ENCODE measurements at places on chromosomes 11 and 22. TPM values are rescaled to one million over a fixed set of nuclear protein-coding genes. Genes with fewer than 3 reads are reported as not detected.

- DNase-seq: no peak
These were observed 12.9 kb downstream of the KIAA0930 start for GRCh38 chr22:45227645-45228400.

GRCh38 chr11:111573821-111574249, 28.4 kb upstream of the SIK2 start:
- DNase-seq: no peak

DNA sequence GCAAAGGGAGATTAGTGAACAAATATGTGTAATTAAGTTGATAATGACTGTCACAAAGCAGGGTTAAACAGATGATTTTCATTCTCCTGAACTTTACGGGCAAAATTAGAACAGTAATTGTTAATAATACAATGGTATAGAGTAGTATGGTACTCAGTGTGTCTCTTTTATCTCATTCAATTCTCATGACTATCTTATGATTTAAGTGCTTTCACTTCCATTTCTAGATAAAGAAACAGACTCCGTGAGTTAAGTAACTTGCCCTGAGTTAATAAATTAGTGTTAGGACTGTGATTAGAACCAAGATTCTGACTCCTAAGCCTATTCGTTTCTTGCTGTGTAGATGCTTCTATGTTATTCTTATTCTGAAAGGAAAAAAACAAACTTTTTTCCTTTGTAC, 22.0 kb downstream of the PIH1D2 start:
- DNase-seq: no peak

DNA sequence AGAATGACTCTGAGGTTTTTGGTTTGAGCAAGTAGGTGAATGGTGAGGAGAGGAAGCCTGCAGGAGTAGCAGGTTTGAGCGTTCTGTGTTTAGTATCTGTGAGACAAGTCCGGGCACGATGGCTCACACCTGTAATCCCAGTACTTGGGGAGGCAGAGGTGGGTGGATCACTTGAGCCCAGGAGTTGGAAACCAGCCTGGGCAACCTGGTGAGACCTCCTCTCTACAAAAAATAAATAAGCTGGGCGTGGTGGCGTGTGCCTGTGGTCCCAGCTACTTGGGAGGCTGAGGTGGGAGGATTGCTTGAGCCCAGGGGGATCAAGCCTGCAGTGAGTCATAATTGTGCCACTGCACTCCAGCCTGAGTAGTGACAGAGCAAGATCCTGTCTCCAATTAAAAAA, 9.7 kb upstream of the CENATAC start:
- no peak for DNase-seq

TMX2 gene
- total RNA-seq: 151 TPM

ADAMTS8 gene
- total RNA-seq: 0.15 TPM

GRCh38 chr11:78346799-78347198, 70.8 kb downstream of the GAB2 start:
- DNase-seq: no peak

- no peak for DNase-seq
These were observed 6.9 kb downstream of the TST start for GRCh38 chr22:37012262-37012904.

DNA sequence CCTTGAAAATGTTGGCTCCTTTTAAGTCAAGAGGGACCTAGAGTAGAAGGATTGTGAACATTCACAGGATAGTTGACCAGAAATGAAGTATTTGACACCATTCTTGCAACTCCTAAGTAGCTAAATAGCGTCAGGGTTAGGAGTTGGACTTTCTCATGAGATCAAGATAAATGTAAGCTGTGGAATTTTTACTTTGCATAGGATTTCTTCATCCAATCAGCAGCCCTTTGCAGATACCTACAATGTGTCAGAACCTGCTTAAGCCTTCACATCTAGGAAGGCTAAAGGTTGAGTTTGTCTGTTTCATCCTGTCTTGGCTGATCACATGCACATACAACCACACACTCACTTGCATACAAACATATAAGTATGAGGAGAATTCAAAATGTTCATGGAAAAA, 32.3 kb downstream of the CD44 start:
- DNase-seq: no peak

GRCh38 chr11:57552479-57552878, 15.0 kb downstream of the UBE2L6 start:
- DNase-seq: no peak

ANO5 gene
- total RNA-seq: 1.7 TPM

GRCh38 chr11:119584193-119585042, 144.6 kb downstream of the NECTIN1 start:
- no peak for DNase-seq

GRCh38 chr11:90318651-90319050, 95.8 kb upstream of the CHORDC1 start:
- DNase-seq: no peak

GRCh38 chr11:130435671-130436070, 7.3 kb upstream of the ADAMTS8 start:
- DNase-seq: no peak

GRCh38 chr11:5726351-5726750, 9.9 kb upstream of the OR56B1 start:
- DNase-seq: no peak

DNA sequence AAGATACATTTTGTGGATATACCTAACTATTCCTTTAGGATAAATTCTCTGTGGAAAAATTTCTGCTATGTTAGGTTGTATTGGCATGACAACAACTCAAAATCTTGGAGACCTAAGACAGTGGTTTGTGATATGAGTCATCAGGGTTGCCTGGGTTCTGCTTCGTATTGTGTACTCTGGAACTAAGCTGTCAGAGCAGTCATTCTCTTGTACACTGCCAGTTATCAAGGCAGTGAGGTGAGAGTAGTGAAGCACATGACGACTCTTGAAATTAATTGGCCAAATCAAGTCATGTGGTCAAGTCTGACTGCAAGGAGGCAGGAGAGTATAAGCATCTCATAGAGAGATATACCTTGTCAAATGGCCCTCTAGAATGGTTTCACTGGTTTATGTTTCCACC, 104.4 kb downstream of the FANCF start:
- no peak for DNase-seq

DNA sequence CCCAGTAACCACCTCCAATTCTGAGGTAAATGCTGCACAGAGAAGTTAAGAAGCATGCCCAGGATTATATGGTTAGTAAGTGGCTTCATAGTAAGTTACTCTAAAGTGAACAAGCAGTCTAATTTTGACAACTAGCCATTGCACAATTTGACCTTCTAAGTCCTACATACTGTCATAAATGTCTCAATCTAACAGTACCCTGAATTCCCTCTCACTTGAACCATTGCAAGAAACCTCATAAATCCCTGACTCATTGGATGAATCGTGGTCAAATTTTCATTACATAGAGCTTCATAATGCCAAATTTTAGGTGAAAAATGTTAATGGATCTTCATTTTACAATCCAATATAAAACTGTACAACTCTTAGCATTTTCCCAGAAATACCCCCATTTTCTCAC, 217.3 kb upstream of the GRIA4 start:
- no peak for DNase-seq

GRCh38 chr11:63518548-63518947, 12.7 kb downstream of the LGALS12 start:
- DNase-seq: no peak

GRCh38 chr11:97269527-97269926, 879.7 kb downstream of the JRKL start:
- no peak for DNase-seq

DNA sequence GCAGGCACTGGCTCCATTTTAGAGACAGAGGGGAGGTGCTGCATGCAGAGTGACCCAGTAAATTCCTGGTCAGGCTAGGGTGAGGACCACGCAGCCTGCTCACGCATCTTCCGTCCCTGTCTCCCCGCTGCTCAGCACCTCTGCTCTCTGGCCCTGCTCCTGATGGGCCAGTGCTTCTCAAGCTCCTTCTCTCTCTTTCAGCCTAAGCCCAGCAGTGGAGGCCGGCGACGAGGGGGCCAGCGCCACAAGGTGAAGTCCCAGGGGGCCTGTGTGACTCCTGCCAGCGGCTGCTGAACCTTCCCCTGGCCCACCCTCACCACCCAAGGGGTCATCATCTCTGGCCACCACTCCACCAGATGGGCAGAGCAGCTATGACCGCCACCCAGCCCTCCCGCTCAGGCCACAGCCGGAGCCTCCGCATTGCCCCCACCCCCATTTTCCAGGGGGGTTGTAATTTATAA, 24.7 kb downstream of the GTPBP1 start:
- no peak for DNase-seq

GTSE1 gene
- 36.2 TPM for total RNA-seq

DNA sequence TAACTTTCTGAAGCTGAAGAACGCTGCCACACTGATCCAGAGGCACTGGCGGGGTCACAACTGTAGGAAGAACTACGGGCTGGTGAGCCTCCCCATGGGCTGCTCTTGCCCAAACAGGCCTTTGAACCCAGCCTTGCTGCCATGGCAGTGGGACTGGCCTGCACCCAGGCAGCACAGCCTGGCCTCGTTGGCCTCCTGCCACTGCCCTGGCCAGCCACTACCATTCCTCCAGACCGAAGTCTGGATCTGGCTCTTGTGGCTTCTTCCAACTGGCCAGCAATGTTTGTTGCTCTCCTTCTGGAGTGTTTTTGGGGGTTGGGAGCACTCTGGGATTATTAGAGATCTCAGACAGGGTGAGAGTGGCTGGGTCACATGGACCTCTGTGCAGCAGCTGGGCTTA, 51.0 kb downstream of the MYO7A start:
- no peak for DNase-seq

SLC22A12 gene
- total RNA-seq: not detected

LTO1 gene
- 28.7 TPM for total RNA-seq

- DNase-seq: no peak
These were observed 18.7 kb upstream of the FBLN1 start for GRCh38 chr22:45483918-45484499.

DNA sequence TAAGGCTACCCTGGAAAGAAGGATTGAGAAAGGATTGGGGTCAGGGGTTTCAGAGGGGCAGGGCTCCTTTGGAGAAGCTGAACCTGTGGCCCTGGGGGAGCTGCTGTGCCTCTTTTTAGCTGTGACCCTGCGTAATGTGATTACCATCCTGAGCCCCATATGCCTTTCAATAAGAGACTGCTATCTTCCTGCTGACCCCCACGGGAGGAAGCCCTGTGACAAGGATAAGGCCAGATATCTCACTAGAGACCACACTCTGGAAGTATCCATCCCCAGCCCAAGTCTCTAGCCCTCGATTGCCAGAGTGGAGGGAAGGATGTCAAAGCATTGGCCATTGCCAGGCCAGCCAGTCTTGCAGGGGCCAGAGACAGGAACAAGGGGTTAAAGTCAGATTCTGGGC, 4.8 kb upstream of the SLC39A13 start:
- DNase-seq: no peak

DNA sequence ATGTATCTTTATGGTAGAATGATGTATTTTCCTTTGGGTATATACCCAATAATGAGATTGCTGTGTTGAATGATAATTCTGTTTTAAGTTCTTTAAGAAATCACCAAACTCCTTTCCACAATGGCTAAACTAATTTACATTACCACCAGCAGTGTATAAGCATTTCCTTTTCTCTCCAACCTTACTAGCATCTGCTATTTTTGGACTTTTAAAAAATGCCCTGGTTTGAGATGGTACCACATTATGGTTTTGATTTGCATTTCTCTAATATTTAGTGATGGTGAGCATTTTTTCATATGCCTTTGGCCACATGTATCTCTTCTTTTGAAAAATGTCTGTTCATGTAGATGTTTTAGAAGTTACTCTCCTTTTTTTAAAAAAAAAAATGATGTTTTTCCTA, 142.0 kb downstream of the METTL15 start:
- no peak for DNase-seq

DNA sequence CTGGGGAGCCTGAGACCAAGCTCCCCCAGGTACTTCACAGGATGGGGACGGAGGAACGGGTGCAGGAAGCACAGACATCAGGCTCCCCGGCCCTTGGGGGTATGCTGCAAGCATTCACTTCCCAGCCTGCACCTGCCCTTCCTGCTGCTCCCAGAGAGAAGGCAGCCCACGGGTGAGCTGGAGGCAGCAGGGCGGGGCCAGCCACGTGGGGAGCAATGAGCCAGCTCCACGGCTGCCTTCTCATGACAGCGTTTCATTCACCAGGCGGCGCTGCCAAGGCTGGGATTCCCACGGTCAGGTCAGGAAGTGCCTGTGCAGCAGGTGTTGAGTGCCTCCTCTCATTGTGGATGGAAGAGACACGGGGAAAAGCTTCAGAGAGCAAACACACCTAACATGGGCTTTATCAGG, 14.5 kb upstream of the PHLDA2 start:
- DNase-seq: no peak

GRCh38 chr22:24291515-24292201, 21.0 kb downstream of the SPECC1L start:
- no peak for DNase-seq

GRCh38 chr11:128575174-128575960, 12.0 kb downstream of the ETS1 start:
- DNase-seq: no peak

DNA sequence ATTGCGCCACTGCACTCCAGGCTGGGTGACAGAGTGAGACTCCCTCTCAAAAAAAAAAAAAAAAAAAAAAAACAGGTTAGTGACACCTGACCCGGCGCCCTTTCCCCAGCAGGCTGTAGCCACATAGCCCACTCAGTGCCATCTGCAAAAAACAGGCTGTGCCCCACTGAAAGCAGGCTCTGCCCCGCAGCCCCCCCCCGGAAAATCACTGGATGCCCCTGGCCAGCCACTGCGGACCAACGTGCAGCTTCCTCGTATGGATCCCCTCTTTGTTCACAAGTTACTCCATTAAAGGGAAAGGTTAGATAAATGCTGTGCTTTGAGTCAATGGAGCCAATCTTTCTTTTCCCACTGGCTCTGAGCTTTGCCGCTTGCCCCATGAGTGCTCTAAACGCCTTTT, 660.3 kb downstream of the TBC1D22A start:
- no peak for DNase-seq

- DNase-seq: no peak
These were observed 90.7 kb downstream of the RTL6 start for GRCh38 chr22:44407171-44407986.

PRG3 gene
- not detected for total RNA-seq

- DNase-seq: no peak
These were observed 14.5 kb upstream of the MSANTD2 start for GRCh38 chr11:124814739-124815138.

GRCh38 chr11:75945446-75945845, 130.4 kb downstream of the UVRAG start:
- DNase-seq: no peak

DNA sequence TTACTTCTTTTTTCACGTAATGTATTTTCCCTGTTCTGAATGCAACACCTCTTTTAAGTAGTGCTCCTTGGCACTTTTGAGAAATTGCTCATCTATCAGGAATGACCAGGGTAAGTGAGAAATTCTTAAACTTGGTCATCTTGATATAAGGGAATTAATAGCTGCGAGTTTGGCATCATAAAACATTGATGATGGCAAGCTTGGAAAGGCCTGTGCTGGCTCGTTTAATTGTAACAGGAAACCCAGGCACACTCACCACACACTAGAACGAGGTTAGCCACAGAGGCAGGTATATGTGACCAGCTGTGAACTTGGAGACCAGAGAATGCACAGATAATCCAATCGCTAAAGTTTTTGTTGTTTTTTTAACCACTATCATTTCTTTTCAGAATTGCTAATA, 24.3 kb downstream of the FAM118A start:
- no peak for DNase-seq

DNA sequence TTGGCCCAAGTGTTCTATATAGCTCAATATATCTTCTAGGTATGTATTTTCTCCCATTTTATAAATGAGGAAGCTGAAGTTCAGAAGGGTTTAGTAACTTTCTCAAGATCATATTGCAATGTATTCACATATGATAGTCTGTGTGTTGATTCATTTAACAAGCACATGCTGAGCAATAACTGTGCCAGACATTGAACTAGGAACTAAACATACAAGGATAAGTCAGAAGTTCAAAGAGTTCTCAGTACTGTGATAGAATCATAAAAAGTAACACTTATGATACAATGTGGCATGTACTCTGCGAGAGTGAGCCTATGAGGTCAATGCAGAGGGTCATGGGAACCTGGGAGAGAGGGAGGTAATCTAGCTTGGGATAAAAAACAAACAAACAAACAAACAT, 1082.2 kb upstream of the TENM4 start:
- no peak for DNase-seq

All from Panc1 (cell line).